ENCODE measurements at places on chromosomes 6 and 20.

DNA sequence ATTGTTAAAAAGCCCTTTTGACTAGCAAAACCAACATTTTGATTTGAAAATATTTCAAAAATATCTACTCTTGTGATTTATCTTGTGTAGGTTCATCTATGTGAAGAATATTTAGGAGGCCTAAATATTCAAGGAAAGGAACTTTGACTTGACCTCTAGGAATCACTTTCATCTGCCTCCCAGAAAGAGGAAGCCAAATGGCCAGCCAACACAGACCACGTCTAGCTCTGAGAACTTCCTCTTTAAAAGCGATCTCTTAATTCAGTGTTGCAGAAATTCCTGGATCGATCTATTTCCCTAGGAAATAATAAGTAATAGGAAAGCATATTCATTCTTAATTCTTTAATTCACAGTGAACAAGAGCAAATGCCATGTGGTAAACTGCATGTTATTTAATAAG is 9.6 kb upstream of the MOXD1 start:
- DNase-seq: no peak

DNA sequence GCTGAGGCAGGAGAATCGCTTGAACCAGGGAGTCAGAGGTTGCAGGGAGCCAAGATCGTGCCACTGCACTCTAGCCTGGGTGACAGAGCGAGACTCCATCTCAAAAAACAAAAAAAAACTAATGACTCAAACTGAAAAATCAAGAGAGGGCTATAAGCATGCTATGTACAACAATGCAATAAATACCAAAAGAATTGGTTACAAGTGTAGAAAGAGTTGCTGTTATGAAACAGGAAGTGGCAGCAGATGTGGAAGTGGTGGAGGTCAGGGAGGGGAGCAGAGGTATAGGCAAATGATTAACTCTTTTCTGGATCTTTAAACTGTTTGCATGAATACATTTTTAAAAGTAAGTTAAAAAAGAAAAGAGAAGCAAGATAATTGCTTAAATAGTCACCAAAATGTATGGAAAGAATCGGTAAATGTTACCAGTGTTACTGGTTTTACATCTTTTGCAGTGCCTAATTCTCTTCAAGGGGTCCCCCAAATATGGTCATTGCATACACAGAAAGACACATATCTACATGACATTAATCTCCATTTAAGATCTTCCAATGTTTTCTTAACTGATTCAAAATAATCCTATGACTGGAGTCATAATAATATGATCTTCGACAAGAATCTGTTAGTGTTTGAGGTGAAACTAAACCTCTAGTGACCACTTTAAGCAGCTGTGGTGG is 15.0 kb downstream of the CALHM6 start:
- DNase-seq: peak; percentile 22

GRCh38 chr20:62793757-62794006 is 2.6 kb upstream of the MRGBP start:
- no peak for DNase-seq

DNA sequence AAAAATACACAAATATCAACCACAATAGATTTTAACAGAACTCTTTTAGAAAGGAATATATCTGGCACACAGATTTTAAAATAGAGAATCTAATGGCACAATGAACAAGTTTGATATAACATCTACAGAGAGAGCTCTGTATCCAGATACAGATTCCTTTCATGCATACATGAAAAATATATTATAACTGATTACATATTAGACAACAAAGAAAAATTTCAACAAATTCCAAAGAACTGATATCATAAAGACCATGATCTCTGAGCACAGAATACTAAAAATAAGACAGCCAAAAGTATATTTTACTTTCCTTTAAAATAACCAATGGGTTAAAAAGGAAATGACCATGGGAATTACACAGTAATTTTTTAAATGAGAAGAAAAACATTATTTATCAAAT is 74.1 kb upstream of the MAP7 start:
- DNase-seq: no peak

DNA sequence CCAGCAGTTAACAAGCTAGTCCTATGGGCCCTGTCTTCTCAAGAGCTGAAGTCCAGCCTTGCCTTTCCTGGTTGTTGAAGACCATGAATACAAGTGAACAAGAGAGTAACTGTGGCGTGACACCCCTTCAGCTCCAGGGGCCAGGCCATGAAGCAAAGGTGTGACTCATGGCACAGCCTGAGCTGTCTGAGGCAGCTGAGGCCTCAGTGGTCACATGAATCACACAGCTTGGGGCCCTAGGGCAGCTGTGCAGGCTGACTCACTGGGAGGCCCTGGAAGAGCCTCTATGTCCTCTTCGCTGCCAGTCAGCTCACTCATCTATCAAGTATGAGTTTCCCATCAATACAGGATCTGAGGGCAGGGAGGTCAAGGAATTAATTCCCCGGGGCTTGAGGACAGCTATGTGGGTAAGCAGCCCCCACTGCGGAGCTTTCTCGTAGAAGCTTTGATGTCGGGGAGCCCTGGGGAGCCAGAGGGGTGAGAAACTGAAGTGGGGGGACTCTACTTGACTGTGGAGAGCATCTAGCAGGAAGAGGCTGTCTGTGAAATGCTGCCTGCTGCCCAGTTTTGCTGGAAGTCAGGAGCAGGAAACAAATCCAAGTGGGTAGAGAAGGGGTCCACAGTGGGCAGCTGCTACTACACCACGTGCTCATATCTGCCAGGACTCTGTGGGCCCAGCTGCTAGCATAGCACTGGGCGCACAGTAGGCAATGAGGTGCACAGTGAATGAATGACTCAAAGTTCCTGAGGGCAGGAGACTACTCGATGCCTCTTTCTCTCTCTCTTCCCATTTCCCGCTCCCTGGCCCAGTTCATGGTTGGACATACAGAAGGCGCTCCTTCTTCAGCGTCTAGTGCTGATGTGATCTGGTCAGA is 13.7 kb upstream of the FAM83C start:
- no peak for DNase-seq

GRCh38 chr20:2473516-2473915 is 2.9 kb upstream of the SNRPB start:
- DNase-seq: no peak

DNA sequence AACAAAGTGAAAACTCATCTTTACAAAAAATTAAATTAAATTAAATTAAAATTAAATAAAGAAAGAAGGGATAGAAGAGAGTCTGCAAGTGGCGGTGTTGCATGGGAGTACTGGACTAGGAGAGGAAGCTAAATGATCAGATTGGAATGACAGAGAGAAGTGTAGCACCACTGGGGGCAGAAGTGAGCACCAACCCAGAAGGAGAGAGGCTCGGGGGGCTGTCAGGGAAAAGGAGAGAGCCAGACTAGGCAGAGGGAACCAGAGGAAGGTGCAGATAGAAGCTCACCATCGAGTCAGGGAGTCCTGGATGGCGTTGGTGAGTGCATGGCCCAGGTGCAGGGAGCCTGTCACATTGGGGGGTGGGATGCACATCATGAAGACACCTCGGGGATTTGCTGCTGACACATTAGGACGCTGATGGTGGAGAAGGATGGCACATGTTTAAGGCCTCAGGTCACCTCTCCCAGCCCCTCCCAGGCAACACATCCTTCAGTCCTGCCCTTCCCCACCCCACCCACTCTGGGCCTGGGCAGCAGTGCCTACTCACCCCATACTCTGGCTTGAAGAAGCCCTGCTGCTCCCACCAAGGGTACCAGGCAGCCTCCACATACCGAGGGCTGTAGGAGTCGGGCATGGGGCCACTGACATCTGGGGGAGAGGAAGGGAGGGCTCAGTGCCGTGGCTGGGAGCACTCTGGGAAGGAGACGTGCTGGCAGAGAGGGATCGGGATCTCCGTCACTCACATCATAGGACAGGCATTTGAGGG is 4.0 kb downstream of the VARS1 start:
- DNase-seq: no peak

GRCh38 chr6:155706806-155707205 is 251.2 kb upstream of the NOX3 start:
- DNase-seq: no peak

GRCh38 chr20:41242807-41243206 is 74.7 kb downstream of the ZHX3 start:
- no peak for DNase-seq

DNA sequence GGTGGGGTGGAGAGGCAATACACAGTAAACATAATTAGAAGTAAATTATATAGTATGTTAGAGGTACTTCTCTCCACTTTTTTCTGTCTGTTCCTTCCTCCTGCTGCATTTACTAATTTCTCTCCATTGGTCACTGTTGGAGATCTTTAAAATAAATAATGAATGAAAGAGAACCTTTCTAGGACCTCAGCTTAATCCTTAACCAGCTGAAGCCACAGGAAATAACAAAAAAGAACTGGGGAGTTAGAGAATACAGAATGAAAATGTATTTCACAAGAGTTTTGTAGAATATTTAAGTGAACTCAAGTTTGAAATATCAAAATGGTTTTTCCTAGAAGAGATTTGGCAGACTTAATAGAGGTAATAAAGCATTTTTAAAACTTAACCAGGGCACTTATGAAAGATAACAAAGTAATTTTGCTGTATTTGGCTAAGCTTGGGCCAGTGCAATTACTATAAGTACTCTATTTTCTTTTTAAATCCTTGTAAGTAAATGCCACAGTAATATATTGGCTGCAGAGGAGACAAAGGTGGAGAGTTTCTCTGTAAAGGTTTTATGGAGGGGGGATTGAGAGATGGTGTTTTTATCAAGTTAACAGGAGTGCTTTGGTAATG is 405.0 kb downstream of the CDKAL1 start:
- DNase-seq: no peak

- DNase-seq: no peak
Measured at GRCh38 chr6:11685481-11686093, 93.0 kb downstream of the ADTRP start.

- DNase-seq: no peak
Measured at GRCh38 chr6:13478525-13478966, 8.9 kb downstream of the GFOD1 start.

GRCh38 chr6:110643175-110643574 is 166.8 kb upstream of the SLC22A16 start:
- DNase-seq: no peak

DNA sequence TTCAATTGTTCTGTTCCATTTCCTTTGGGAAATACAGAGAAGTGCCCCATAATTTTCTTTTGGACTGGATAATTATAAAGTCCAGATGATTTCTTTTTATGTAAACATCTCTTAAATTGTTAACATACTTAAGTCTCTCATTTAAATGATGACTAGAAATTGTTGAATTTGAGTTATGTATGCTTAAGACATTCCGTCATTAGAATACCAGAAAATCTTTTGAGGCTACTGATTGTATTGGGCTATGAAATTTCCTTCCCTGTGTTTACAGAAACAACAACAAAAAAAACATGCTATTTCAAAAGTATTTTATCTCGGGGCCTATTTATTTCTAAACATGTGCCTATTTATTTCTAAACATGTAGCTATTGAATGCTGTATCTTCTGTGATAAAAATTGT is 125.4 kb downstream of the SH3BGRL2 start:
- DNase-seq: no peak

- no peak for DNase-seq
Measured at GRCh38 chr6:110067837-110068591, 89.9 kb downstream of the GPR6 start.
